Osteoblast (primary cell): ENCODE measurements at places on chromosomes 1 and 21. TPM values are rescaled to one million over a fixed set of nuclear protein-coding genes. Genes with fewer than 3 reads are reported as not detected.

The TAL1 gene
- not detected in 2 replicates for total RNA-seq

DNA sequence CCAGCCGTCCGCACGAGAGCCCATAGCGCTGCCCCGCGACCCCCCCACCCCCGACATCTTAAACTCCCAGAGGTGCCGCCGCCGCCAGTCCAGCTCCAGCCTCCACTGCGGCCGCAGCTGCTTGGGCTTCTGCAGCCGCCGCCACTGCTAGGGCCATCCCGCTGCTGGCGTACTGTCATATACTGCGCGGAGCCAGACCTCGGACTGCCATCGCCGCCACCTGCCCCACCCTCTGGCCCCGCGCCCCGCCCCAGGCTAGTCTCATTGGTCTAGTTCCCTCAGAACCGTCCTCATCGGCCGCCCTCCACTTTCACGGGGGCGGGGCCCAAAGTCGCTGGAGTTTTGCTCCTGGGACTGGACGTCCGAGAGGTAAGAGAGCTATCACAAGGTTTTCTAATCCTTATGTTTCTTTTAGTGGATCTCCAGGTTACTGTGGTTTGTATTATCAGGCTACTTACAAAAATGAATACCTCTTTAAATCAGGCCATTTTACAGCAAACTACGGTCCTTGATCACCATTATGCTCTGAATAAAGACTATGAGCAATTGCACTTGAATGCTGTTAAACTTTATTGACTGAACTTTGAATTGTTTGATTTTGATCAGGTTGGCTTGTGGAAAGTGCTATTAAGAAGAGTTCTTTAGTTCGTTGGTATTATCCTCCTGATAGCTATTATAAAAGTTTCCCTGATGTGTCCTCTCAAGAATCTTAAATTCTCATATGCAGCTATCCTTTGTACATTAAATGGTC is 2.8 kb upstream of the CD1D start:
- H3K4me3 ChIP-seq: peak overlapping the region; percentile 46
- no peaks in the 10 kb centered on the region for H3K36me3 ChIP-seq
- peaks cover 53% of the 10 kb centered on the region for H3K27me3 ChIP-seq

The GNPAT gene
- total RNA-seq: 52.1 and 56.6 TPM in 2 replicates

The IL24 gene
- total RNA-seq: not detected in 2 replicates

DNA sequence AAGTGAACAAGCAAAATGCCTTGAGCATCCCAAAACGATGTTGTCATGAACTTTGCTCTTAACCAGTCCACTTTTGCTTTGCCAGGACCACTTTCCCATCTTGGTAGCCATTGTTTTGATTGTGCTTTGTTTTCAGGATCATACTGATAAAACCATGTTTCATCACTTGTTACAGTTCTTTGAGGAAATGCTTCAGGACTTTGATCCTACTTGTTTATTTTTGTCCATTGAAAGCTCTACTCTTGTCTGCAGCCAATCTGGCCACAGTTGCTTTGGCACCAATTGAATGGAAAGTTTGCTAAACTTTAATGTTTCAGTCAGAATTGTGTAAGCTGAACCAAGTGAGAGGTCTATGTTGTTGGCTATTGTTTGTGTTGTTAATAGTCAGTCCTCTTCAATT is 12.8 kb downstream of the PLPPR4 start:
- no peak overlapping the region for H3K27ac ChIP-seq
- no peak for DNase-seq
- H3K36me3 ChIP-seq: no peaks in the 10 kb centered on the region
- H3K4me1 ChIP-seq: no peaks in the 10 kb centered on the region
- no peaks in the 10 kb centered on the region for H3K27me3 ChIP-seq
- no peak overlapping the region for H3K4me3 ChIP-seq

The MRPS21 gene
- total RNA-seq: 28.0 and 29.0 TPM in 2 replicates

- no peaks in the 10 kb centered on the region for H3K27me3 ChIP-seq
- DNase-seq: peak; percentile 92
- H3K4me1 ChIP-seq: peaks cover 12% of the 10 kb centered on the region
- no peak overlapping the region for H3K4me3 ChIP-seq
Measured at GRCh38 chr1:235990330-235990795, 74.5 kb downstream of the NID1 start.

DNA sequence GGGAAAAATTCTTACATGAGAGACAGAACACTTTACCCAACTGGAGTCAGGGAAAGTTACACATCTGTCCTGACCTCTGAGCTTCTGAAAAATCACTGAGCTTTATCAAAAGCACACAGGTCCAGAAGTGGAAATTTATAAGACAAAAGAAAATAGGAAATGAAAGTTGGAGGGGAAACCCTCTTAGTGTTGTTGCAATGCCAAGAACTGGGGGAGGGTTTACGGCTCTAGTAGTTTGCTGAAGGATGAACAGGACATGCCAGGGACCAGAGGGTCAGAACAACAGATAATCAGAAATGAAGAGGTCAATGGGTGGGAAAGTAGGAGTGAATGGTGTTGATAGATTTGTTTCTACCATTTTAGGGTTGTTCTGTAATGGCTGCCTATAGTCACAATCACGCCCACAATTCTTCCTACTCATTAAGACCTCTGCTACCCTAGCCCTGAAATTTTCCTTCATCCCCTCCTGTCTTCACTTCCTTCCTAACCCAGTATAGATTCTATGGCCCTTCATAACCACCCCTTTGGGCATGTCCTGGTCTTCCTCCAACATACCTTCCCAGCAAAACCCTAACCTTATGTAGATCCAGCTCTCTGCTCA is 30.3 kb upstream of the FMOD start:
- peaks cover 30% of the 10 kb centered on the region for H3K27me3 ChIP-seq
- DNase-seq: no peak
- H3K36me3 ChIP-seq: no peaks in the 10 kb centered on the region

DNA sequence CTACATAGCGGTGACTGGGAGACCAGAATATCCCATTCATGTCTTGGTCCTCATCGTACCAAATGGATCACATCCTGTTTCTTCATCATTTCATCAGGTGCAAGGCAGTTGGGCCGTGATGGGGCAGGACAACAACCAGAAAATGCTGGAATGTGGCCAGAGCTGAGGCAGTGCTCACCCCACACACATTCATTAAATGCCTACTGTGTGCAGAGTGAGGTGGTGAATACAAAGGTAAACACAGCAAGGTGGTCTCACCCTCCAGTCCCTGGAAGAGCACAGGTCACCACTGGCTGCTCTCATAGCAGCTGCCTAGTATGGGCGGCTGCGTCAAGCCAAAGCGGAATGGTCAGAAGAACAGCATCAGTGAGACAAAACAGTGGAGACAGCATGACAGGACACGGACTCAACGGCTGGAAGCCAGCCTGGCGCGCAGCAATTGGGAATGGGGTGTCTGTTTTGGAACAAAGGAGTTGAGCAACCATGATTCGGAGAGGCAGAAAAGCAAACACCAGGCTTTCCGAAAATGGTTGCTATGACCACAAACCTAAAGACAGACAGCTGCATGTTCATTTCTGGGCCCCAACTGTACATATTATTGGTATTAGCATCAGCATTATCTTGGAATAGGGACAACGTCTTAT is 5.6 kb upstream of the ADAMTSL4 start:
- peaks cover 9% of the 10 kb centered on the region for H3K4me1 ChIP-seq
- peak; percentile 86 for DNase-seq
- H3K27ac ChIP-seq: no peak overlapping the region
- no peaks in the 10 kb centered on the region for H3K27me3 ChIP-seq

DNA sequence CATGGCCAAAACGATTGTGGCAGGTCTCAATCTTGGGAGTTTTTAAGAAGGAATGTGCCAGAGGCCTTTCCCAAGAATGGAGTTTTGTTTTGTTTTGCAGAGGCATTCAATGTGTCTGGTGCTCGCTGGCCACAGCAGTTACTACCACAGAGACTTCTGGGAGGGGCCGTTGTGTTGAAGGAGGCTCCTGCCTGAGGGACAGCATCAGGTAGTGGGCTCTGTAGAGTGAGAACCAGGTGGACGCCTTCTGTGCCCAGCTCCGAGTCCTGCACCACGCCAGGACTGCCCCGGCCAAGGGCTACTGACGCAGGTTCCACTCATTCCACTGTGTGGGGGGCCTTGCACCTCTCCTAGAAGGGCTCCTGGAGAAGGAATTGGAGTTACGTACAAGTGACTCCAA is 44.9 kb upstream of the RBM15 start:
- no peak for DNase-seq
- no peak overlapping the region for H3K27ac ChIP-seq
- no peaks in the 10 kb centered on the region for H3K36me3 ChIP-seq
- no peak overlapping the region for H3K4me3 ChIP-seq

DNA sequence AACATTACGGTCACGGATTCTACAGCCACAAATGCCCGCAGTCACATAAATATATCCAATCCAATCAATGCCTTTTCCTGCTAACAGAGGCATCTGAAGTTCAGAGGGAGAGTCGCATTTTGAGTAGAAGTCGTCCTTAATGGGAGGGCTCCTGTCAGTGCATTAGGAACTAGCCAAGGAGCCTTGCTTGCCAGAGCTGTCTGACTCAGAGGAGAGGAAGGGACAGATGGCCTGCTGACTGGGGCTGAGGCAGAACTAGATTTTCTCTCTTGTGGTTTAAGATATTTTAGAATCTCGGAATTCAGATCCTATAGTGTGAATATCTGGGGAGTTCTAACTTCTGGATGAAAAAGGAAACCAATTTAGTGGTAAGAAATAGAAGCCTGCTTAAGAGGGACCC is 10.6 kb downstream of the XKR8 start:
- no peaks in the 10 kb centered on the region for H3K27me3 ChIP-seq
- peak overlapping the region; percentile 82 for H3K27ac ChIP-seq
- DNase-seq: peak; percentile 94
- peaks cover 30% of the 10 kb centered on the region for H3K36me3 ChIP-seq
- no peak overlapping the region for H3K4me3 ChIP-seq
- peaks cover 48% of the 10 kb centered on the region for H3K4me1 ChIP-seq

GRCh38 chr1:42958488-42959319 is at the start of gene SLC2A1:
Gene SLC2A1, minus strand, starts transcription at chr1:42958868. Its CDS starts 217 bp downstream, at chr1:42958651.
- no peaks in the 10 kb centered on the region for H3K36me3 ChIP-seq
- H3K4me1 ChIP-seq: peaks cover 35% of the 10 kb centered on the region
- H3K27ac ChIP-seq: peak within 1 kb of the TSS; percentile 76
- peak; percentile 99 for DNase-seq

The DMRTA2 gene
- under 0.01 TPM in 1 of 2 replicates, not detected in the other for total RNA-seq

DNA sequence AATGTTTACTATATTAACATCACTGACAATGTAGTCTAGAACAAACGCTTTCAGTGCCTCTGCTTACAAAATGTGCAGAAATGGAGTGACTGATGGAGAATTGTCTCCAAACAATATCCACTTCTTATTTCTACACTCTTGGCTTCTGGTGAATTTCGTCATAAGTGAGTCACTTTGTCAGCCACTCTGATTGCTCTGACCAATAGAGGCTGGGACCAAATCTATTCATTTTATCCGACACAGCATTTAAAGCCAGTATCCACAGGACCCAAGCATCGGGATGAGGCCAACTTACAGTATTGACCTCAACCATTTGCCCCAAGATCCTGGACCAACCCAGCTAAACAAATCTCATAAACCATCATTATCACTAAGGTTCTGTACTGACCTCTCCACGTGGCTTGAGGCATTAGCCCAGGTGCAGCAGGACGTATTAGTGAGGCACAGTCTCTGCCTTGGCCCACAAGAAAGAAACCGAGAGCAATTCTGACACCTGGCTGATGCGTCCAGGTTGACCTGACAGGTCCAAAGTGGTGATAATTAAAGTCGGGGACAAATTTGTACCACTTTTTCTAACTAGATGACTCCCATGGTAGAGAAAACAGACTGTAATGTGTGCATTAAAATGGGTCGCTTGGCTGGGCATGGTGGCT is 53.3 kb upstream of the ERO1B start:
- no peaks in the 10 kb centered on the region for H3K36me3 ChIP-seq
- DNase-seq: no peak
- no peak overlapping the region for H3K27ac ChIP-seq
- H3K4me1 ChIP-seq: no peaks in the 10 kb centered on the region

The OLFML2B gene
- total RNA-seq: 49.9 and 58.9 TPM in 2 replicates

The HMCN1 gene
- 178 and 269 TPM in 2 replicates for total RNA-seq

GRCh38 chr21:14418920-14419319 is 36.0 kb upstream of the HSPA13 start:
- no peak for DNase-seq
- no peaks in the 10 kb centered on the region for H3K4me1 ChIP-seq
- H3K36me3 ChIP-seq: no peaks in the 10 kb centered on the region
- no peaks in the 10 kb centered on the region for H3K27me3 ChIP-seq

DNA sequence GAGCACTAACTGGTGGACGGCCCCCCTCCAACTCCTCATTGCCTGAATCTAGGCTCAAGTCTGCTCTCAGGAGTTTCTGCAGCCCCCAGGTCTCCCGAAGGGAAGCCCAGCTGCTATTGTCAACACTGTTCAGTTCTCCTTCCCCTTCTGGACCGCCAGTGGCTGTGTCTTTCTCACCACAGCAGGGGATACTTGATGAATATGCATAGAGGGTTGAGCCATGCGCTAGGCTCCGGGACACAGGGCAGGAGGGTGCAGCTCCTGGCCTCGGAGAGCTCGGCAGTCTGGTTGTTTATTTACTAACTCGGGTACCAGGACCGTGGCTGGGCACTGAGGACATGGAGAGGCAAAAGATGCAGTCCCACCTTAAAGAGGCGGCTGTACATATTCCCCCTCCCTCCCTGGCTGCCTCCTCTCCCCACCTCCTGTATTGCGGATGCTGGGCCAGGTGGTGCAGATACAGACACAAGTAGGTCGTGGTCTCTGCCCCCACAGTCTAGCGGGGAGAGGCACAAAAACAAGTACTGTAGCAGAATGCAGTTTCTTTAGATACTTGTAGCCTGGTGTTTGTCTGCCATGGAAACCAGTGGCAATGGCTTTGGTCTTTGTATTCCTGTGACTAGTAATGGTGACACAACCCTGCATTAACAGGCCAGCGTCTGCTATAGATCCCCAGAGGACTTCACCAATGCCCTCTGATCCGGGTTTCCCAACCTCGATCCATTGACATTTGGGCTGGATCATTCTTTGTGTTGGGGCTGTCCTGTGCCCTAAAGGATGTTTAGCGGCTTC is 26.2 kb downstream of the ARHGEF10L start:
- no peak overlapping the region for H3K4me3 ChIP-seq
- H3K27me3 ChIP-seq: no peaks in the 10 kb centered on the region
- peaks cover 53% of the 10 kb centered on the region for H3K4me1 ChIP-seq
- H3K36me3 ChIP-seq: no peaks in the 10 kb centered on the region
- DNase-seq: no peak
- no peak overlapping the region for H3K27ac ChIP-seq

- no peaks in the 10 kb centered on the region for H3K27me3 ChIP-seq
- peak overlapping the region; percentile 84 for H3K27ac ChIP-seq
- H3K36me3 ChIP-seq: no peaks in the 10 kb centered on the region
- no peak overlapping the region for H3K4me3 ChIP-seq
- peaks cover 23% of the 10 kb centered on the region for H3K4me1 ChIP-seq
Measured at GRCh38 chr1:92949937-92950817, 11.1 kb downstream of the DIPK1A start.

GRCh38 chr21:31235671-31236450 is 108.2 kb downstream of the TIAM1 start:
- no peaks in the 10 kb centered on the region for H3K36me3 ChIP-seq
- no peaks in the 10 kb centered on the region for H3K27me3 ChIP-seq
- H3K4me1 ChIP-seq: no peaks in the 10 kb centered on the region
- DNase-seq: no peak
- no peak overlapping the region for H3K4me3 ChIP-seq

- H3K27ac ChIP-seq: no peak overlapping the region
- peaks cover 5% of the 10 kb centered on the region for H3K4me1 ChIP-seq
- H3K4me3 ChIP-seq: no peak overlapping the region
- H3K36me3 ChIP-seq: peaks cover 10% of the 10 kb centered on the region
Measured at GRCh38 chr1:9774712-9775679, 48.8 kb downstream of the CLSTN1 start.

- peaks cover 46% of the 10 kb centered on the region for H3K4me1 ChIP-seq
- peaks cover 7% of the 10 kb centered on the region for H3K36me3 ChIP-seq
- peak overlapping the region; percentile 63 for H3K4me3 ChIP-seq
- peak; percentile 95 for DNase-seq
- peak overlapping the region; percentile 62 for H3K27ac ChIP-seq
Measured at GRCh38 chr1:119631433-119632102, 16.5 kb downstream of the ZNF697 start.
